ENCODE measurements at places on chromosomes 3 and 15.

GRCh38 chr3:108091498-108092250 lies 843 bp upstream of the CD47 start:
- DNase-seq = no peak

- DNase-seq = no peak
Observed at GRCh38 chr3:25069970-25070369, 358.1 kb upstream of the RARB start.

GRCh38 chr3:126752303-126753190 lies 48.5 kb downstream of the CHCHD6 start:
- DNase-seq = peak; percentile 33

GRCh38 chr3:156749244-156749643 lies 74.9 kb downstream of the TIPARP start:
- no peak for DNase-seq

GRCh38 chr3:189947948-189948723 lies 172.6 kb downstream of the P3H2 start:
- DNase-seq = no peak

DNA sequence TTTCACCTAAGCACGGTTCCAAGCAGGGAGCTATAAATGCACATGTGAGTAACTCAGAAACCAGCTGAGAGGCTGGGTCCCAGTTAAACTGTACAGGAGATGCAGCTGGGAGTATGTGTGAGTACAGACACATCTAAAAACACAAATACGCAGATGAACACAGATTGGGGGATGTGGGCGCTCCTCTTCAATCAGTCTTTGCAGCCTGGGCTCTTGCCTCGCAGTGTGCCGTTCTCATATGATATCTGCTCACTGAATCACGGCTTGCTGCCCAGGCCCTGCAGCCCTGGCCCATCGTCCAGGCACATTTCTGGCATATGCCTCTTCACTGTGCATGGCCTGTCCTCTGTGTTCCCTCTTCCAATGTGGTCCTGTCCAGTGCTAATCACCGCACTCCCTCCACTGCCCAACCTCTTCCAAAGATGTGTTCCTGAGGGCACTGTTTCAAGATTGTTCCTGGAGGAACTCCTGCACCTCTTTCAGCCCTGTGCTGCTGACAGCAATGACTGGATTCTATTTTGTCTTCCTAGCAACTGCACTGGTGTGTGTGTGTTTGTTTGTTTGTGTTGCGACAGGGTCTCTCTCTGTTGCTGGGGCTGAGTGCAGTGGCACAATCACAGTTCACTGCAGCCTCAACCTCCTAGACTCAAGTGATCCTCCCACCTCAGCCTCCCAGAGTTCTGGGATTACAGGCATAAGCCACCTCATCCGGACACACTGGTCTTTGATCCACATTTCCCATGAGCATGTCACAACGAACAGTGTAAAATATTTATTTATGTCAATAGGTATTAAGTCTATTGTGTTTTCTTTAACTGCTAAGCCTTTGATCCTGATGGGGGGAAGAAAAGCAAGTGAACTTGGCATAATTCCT lies 17.0 kb downstream of the CA12 start:
- no peak for DNase-seq

DNA sequence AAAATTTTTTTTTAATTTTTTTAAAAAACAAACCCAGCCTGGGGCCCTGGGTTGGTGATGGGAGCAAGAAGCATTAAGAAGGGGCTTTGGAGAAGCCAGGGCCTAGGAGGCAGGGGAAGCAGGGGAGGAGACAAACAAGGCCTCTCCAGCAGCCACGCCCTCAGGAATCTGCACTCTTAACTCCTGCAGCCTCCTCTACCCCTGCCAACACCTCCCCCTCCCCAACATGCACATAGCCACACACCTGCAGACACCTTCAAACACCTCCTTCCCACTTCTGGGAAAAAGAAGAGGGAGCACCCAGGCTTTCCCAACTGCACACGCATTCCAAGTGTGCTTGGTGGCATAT lies 2.7 kb upstream of the DCAF1 start:
- no peak for DNase-seq

GRCh38 chr3:14877469-14877868 lies 58.7 kb downstream of the FGD5 start:
- no peak for DNase-seq

GRCh38 chr15:47548231-47548630 lies 169.1 kb upstream of the SEMA6D start:
- DNase-seq = no peak

DNA sequence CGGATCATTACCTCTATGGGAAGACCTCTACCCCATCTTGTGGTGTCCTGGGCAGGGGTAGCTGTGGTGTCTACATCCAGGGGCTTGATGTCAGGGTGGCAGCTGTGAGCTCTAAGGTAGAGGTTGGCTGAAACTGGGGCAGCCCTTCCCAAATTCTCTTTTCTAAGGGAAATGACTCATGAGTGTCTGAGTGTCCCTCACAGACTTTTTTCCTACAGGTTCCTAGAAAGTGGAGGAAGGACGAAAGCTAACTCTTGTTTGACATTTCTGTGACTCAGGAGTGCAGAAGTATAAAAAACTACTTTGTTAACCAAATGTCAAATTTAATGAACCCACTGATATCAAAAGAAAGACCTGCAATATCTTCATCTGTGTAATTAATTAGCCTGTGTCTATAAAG lies 481.5 kb downstream of the PDCD6IP start:
- DNase-seq = no peak

DNA sequence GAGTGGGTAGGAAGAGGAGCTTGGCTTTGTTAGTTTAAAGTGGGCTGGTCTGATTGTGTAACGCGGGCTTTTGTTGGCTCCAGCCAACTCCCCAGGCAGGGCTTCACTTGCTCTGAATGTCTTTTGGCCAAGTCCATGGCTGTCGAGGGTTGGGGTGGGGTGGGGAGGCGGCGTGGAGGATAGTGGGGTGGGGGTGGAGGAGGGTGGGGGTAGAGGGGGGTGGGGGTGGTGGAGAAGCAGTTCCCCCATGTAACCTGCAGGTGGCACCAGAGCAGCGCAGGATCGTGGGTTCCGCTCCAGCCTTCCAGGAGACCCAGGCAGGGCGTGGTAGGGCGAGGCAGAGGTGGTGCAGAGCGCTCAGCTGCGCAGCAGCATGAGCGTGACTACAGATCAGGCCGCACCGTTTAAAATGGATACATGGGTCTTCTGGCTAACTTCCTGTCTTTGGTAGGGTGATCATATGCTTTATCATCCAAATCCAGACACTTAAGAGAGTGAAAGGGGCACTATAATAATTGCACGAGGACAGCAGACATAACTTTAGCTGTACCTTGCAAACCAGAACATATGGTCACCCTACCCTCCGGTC lies 28.3 kb downstream of the GOLGA6A start:
- peak; percentile 37 for DNase-seq

DNA sequence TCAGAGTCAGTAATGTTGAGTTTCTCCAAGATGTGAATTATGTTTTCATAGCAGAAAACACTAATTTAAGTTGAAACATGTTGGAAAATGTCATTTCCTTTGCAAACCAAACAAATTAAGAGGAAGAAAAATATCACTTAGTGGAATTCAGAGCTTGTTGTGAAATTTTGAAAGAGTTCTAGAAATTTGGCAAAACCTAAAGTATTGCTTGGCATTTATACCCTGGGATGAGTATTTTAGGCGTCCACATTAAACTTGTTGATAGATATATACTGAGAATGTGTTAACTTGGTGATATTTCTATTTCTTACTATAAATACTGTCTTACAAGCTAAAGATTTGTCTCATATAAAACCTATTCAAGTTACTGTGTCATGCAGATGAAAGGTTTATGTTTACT lies 335.2 kb downstream of the NSUN3 start:
- DNase-seq = no peak

DNA sequence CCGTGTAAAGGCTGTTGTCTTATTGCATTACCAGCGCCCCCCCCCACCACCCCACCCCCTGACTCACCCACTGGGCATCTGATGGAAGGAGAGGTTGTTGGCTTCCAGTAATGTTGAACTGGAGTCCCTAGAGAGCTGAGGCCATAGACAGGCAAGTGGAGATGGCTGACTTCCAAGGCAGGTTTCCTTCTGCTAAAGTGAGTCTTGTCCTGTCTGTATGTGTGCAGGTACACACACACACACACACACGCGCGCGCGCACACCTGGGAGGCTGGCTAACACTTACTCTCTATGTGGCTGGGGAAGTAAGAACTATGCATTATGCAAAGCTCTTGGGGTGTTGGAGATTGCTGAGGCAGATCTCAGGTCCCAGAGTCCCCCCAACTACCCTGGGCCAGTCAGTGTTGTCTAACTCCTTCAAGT lies 1.6 kb upstream of the KY start:
- no peak for DNase-seq

- DNase-seq = no peak
Observed at GRCh38 chr15:79991826-79992225, 20.8 kb upstream of the BCL2A1 start.

- no peak for DNase-seq
Observed at GRCh38 chr3:48285675-48286074, 44.8 kb downstream of the ZNF589 start.

DNA sequence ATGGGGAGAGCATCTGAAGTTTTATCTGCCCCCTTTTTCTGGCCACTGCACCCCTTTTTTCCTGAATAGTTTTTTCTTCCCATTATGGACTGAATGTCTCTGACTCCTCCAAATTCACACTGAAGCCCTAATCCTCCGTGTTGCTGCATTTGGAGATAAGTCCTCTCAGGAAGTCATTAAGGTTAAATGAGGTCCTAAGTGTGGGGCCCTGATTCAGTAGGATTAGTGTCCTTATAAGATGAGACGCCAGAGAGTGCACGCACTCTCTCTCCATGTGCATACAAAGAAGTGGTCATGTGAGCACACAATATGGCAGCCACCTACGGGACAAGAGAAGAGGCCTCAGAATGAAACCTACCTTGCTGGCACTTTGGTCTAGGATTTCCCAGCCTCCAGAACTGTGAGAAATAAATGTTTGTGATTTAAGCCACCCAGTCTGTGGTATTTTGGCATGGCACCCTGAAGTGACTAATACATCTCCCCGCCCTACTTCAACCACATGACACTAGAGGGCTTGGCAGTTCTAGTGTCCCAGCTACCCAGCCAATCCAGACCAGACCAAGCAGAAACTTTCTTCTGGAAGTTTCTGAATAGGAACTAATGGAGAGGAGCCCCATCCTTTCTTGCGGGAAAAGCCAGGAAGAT lies 191.3 kb downstream of the PDE8A start:
- DNase-seq = no peak

GRCh38 chr3:127428344-127428997 lies 140.6 kb upstream of the PRR20G start:
- DNase-seq = no peak

GRCh38 chr3:171122240-171122639 lies 95.7 kb upstream of the SLC2A2 start:
- no peak for DNase-seq

DNA sequence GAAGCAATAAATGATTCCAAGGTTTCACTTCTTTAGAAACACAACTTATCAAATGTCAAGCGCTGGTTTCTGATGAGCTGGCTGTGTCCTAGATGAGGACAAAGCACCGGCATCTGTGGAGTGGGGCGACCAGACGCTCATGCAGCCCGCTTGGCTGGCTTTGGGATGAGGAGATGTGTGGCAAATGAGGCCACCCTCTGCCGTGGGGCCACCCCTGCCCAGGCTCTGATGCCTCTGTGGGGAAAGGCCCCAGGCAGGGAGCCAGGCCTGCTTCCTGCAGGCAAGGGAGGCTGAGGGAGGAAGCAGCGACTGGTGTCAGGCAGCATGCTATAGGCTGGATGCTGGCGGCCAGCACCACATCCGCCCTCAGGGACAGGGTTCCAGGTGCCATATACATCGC lies 102.9 kb downstream of the HERC2 start:
- no peak for DNase-seq

GRCh38 chr3:29004885-29005599 lies 275.8 kb upstream of the RBMS3 start:
- no peak for DNase-seq

GRCh38 chr15:64507293-64507802 lies 47.0 kb downstream of the ZNF609 start:
- DNase-seq = no peak

GRCh38 chr3:29475854-29476253 lies 195.0 kb downstream of the RBMS3 start:
- DNase-seq = no peak

- no peak for DNase-seq
Observed at GRCh38 chr3:110343945-110344344, 727.7 kb upstream of the NECTIN3 start.

- no peak for DNase-seq
Observed at GRCh38 chr3:52791928-52792327, 2.7 kb upstream of the ITIH3 start.

GRCh38 chr3:111828530-111828929 lies 30.5 kb upstream of the PHLDB2 start:
- DNase-seq = no peak

DNA sequence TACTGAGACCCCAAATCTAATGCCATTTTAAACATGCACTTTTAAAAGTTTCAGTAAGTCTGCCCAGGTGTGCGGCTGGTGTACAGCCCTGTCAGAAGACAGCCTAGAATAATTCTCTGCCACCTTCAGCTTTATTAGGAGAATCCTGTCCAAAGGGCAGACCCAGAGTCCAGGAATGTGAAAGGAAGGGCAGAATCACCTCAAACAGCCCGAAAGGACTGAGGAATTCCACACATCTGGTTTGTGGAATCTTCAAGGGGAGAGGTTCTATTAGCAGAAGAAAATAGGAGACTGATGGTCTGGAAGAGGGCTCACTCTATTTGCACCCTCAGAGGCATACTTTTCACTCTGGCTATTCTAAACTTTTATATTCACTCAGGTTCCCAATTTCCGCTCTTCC lies 46.6 kb downstream of the TYRO3 start:
- DNase-seq = no peak

GRCh38 chr15:57320631-57321220 lies 55.6 kb upstream of the CGNL1 start:
- DNase-seq = no peak

GRCh38 chr15:69663982-69664381 lies 211.4 kb downstream of the RPLP1 start:
- no peak for DNase-seq

- no peak for DNase-seq
Observed at GRCh38 chr3:58340594-58341244, 8.0 kb downstream of the PXK start.

- no peak for DNase-seq
Observed at GRCh38 chr3:80682951-80683350, 915.2 kb upstream of the ROBO1 start.

GRCh38 chr3:49924683-49925082 lies 4.9 kb downstream of the MON1A start:
- DNase-seq = no peak

DNA sequence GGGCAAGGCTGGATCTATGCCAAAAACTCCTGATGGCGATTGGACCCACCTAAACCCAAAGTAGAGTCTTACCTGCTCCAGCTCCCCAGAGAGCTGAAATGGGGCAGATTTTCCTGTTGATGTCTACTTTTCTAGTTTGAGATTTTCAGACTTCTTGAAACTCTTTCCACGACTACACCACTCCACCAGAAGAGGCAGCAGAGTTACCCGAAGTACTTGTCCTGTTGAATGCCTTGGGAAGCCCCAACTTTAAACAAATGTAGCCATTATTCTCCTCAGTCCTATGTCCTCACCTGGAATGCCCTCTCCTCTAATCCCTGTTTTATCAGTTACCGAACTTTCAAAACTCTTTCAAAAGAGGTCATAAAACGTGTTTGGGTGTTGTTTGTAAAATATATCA lies 843.8 kb downstream of the VGLL3 start:
- no peak for DNase-seq
